ENCODE measurements at places on chromosomes 12 and 14.

DNA sequence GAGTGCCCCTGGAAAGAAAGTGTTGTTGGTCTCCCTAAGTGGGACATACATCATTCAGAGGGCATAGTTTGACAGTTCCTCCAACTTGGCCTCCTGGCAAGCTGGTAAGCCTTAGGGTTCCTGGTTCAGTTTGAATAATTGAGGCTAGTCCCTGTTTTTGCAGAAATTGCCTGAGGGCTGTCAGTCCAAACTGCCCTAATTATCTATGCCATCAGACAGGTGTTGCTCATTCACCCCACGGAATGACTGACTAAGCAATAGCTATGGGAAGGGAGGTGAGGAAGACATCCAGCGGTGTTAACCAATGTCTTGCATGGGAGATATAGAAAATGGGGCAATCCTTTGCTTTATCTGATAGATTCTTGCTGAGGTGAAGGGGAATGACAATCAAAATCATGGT is 37.6 kb downstream of the SPTSSA start:
- no peak for DNase-seq

- no peak for DNase-seq
These were observed 16.0 kb upstream of the AQP2 start for GRCh38 chr12:49934505-49934904.

GRCh38 chr14:98890556-98891340 is 381.2 kb downstream of the BCL11B start:
- DNase-seq: no peak

- no peak for DNase-seq
These were observed 26.3 kb downstream of the RXYLT1 start for GRCh38 chr12:63805704-63806672.

GRCh38 chr12:116125956-116126566 is 151.4 kb downstream of the MED13L start:
- no peak for DNase-seq

- peak; percentile 64 for DNase-seq
These were observed at the start of gene IFI27 for GRCh38 chr14:94110552-94111181. Gene IFI27, plus strand, starts transcription at chr14:94110736.

- DNase-seq: no peak
These were observed 96.5 kb upstream of the NCOR2 start for GRCh38 chr12:124663771-124664366.

DNA sequence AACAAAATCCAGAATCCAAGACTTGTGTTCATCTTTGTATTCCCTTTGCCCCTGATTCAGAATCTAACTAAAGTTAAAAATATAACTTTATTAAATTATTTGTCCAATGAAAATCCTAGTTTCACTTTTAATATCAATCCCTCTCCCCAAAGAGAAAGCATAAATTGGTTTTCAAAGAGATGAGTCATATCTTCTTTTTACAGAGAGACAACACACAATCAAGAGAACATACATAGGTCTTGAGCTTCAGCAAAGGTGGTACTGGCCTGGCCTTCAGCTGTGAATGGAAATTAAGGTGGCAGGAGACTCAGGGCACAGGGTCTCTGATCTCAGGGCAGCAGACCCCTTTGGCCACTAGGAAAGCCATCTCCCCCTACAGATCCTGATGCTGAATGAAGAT is 4.3 kb upstream of the ASCL1 start:
- no peak for DNase-seq

DNA sequence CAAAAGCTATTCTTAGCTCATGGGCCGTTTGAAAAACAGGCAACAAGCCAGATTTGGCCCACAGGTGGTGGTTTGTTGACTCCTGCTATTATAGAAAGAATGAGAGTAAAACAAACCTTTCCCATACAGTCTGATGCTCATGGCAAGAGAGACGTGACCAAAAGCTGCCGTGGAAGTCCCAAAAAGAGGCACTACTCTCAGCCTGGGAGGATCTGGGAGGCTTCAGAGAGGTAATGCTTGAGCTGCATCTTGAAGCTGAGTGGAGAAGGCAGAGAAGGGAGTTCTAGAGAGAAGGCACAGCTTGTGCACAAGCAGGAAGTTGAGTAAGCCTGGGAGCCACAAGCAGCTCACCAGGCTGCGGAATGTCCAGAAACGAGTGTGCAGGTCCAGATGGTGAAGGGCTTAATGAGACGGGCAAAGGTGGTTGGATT is 9.6 kb downstream of the PLXNC1 start:
- no peak for DNase-seq

DNA sequence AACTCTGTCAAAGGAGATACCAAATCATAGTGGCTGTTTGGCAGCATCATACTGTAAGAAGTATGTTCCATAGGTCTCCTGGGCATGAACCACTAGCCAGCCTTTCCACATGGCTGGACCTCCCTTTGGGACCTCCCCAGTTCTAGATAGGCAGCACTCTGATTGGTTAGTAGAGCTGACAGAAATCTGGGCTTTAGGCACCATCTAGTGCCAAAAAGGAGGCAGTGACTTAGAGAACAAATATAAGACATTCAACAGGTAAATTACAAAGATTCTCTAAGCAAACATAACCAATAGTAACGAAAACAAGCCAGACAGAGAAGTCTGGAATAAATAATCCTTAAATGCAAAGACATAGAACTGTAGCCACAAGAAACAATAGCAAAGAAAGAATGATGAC is 148.0 kb upstream of the PDE3A start:
- DNase-seq: peak; percentile 5

- DNase-seq: no peak
These were observed 3.3 kb downstream of the ENO2 start for GRCh38 chr12:6917491-6918231.

- peak; percentile 39 for DNase-seq
These were observed 31.2 kb downstream of the NUAK1 start for GRCh38 chr12:106107566-106107965.

- peak; percentile 30 for DNase-seq
These were observed 60.9 kb upstream of the GPATCH2L start for GRCh38 chr14:76090616-76091391.

DNA sequence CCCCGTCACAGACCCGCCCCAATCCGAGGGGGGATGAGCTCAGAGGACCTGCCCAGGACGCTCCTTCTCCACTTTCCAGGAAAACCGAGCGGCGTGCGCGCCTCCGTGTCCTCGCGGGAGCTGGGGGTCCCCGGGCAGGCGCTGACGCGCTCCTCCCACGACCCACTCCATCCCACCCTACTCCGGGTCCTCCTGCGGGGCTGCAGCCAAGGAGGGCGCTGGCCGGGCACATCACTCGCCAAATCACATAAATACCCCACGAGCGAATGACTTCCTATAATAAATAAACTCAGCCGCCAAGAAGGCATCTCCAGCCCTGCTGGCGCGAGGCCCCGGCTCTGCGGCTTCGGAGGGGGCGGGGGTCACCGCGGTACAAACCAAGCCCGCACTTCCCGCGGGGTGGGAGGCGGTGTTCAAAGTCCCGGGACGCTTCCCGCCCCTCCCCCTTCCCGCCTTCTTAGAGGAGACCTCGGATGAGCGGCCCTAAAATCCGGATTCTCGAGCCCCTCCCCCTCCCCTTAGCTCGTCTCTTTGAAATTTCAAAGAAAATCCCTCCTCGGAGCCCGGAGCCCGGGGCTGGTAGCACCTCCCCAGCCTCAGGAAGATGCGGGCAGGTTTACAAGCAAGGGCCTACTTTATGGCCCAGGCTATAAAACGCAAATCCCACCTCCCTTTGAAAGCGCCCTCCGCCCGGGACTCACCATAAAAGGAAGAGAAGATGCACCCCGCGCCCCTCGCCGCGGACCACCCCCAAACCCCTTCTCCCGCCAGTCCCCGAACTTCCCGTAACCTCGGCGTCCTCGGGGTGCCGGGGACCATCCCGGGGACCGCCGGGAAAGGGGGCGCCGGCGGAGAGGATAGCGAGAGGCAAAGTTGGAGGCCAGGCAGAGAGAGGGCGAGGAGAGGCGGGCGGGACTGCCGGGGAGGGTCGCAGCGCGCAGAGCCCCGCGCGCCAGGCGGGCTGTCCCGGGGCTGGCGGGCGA is 712 bp upstream of the FZD10 start:
- no peak for DNase-seq

GRCh38 chr12:2526371-2526770 is 268.4 kb upstream of the FKBP4 start:
- no peak for DNase-seq

DNA sequence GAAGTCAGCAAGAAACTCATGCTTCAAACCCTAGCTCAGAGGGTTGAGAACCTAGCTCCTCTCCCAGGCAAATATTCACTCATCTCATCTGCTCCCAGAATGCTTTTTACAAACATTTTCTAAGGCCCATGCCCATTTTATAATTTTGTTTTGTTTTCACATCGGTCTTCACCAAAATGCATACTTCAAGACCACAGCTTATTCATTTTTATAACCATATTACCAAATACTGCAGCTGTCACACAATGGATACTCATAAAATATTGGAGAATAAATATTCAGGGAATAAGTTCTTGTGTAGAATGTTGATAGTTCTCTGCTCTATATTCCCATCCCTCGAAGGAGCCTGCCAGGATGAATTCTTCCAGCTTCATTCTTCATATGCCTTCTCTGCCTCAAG is 50.8 kb upstream of the HOXC13 start:
- DNase-seq: no peak

GRCh38 chr12:58211211-58211610 is 269.8 kb downstream of the ATP23 start:
- DNase-seq: no peak

DNA sequence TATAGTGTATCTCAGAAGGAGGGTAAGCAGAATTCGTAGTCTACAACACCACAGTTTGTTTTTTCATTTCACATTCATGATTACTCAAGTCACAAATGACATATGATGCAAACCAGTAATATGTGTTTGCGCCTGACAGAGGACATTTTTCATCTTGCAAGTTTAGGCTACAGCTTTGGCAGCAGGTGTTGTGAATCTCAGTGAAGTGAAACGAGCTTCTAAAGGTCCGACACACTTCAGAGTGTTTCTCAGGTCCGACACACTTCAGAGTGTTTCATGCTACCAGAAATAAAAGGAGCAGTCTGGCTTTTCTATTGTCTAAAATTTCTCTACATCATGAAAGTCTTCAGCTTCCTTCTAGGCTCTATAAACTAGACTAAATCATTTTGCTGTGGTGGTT is 22.7 kb downstream of the CLEC14A start:
- DNase-seq: no peak

- DNase-seq: no peak
These were observed 912 bp downstream of the PSME1 start for GRCh38 chr14:24136684-24137528.

DNA sequence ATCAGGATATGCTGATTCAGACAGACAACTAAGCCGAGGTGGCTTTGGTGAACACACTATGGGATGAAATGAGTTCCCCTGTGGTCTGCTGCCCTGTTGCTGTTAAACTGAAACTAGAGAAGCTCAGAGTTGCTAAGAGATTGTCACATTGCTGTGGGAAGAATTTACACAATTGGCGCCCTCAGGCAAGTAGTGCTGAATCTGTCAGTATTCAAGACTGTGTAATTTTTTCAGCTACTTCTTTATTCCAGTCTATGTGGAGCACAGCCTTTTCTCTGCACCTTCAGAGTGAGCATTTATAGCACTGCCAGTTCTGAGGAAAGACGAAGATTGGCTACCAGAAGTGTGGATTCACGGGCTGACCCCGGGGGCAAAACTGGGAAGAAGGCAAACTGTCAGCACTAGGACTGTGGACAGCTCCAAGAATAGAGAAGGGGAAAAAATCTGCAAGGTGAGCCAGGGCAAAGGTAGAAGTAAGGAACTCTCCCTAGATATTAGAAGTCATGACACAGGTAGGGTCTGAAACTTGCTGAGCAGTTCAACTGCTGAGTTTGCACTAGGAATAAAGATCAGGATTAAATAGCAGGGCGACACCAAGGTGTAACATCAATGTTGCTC is 218.8 kb upstream of the TMPO start:
- DNase-seq: no peak

DNA sequence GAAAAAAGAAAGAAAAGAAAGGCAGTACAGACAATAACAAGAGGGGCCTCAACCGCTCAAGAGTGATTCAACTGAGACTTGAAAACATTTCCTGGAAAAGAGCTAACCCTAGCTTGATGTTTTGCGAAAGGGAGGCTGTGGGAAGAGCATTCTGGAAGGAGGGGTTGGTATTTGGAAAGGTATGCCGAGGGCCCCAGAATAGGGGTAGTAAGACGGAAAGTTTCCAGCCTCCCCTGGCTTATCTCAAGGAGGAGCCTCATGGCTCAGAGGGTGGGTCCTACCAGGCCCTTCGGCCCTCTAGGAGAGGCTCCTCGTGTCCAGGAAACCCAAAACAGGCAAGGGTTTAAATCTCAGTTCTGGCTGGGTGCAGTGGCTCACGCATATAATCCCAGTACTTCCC is 8.4 kb downstream of the RNU4-2 start:
- no peak for DNase-seq

- DNase-seq: no peak
These were observed 424.4 kb upstream of the LMO3 start for GRCh38 chr12:17030338-17030737.
